Renal cortical epithelial cell (primary cell): ENCODE measurements at places on chromosomes 1 and 21. TPM values are rescaled to one million over a fixed set of nuclear protein-coding genes. Genes with fewer than 3 reads are reported as not detected.

C1orf53 gene
- 3.6 and 6.2 TPM in 2 replicates for total RNA-seq

C4BPB gene
- not detected in 2 replicates for total RNA-seq

MAN1C1 gene
- total RNA-seq = 0.10 TPM in 1 of 2 replicates, not detected in the other

CD1B gene
- not detected in 2 replicates for total RNA-seq

MYBPH gene
- not detected in 2 replicates for total RNA-seq

NBPF6 gene
- total RNA-seq = not detected in 2 replicates

RNF207 gene
- 23.8 and 53.5 TPM in 2 replicates for total RNA-seq

FCRL3 gene
- not detected in 2 replicates for total RNA-seq

GPR137B gene
- total RNA-seq = 10.2 and 12.2 TPM in 2 replicates

CD53 gene
- total RNA-seq = not detected in 2 replicates

- no peak for DNase-seq
These were observed 13.1 kb downstream of the RNF187 start for GRCh38 chr1:228500143-228500734.

DNA sequence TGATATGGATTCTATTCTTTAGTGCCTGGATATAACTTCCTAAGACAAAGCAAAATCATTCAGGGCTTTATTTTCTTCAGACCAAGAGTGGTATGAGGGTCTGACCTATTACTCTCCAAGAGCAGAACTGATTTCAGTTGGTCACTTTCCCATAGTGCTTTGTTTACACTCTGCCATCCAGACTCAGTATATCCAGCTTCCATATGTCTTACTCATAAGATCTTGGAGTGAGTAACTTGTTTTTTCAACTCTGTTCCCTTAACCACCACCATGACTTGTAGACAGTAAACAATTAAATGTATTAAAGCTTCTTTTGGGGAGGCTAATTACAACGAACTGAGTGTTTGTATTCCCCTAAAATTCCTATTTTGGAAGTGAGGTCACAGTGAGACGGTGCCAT lies 83.4 kb downstream of the USP24 start:
- peak; percentile 83 for DNase-seq

DNA sequence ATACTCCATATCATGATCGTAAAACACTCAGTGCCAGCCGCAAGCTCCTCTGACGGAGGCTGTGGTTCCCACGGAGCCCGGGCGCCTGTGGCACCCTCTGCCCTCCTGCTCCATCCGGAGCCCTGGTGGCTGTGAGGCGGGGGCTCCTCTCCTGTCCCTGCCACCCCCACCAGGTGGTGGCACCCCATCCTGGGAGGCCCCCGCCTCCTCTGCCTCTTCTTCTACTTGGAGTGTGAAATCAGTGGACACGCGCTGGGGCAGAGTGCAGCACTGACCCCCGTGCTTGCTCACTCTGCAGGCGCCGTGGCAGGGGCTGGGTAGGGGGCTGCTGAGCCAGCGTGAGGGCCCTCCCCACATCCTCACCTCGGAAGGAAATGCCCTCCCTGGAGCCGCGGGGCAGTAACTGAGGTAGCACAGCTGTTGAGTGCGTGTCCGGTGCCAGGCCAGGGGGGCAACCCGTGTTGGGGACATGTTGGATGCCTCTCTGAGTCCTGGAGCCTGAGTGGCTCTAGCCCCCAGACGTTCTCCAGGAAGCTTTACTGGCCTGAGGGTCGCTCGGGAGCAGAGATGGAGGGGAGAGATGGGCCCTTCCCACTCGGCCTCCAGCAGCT lies 58.7 kb upstream of the ABCG1 start:
- no peak for DNase-seq

DNA sequence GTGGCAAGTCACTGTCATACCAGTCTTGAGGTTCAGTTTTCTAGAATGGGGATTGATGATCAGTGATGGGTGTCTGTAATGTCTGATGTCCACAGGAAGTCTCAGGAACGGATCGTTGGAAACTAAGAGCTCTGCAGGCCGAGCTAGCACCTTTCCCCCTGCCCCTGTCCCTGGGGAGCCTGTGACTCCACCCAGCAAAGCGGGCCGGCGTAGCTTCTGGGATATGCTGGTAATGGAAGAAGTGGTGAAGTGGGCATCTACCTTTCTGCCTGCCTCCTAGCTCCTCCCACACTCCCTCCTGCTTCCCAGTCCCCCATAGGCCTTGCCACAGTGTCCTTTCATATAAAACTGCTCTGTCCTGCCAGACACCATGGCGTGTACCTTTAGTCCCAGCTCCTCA lies 13.4 kb downstream of the HYI start:
- DNase-seq = no peak

DNA sequence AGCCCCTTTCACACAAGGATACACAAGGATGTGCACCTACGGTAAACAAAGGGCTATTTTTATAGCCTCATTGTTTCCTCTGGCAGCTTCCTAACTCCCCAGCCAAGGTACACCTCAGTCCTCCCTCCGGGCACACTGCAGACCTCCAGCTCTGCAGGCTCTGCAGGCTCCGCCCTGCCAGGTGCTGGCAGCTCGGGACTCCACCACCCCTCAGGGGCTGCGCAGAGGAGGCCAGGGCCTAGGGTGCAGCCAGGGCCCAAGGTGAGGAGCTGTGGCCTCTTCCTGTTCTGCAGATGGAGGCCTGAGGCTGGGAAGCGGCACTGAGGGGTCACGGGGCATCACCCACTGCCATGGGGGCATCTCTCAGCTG lies 19.8 kb upstream of the CLSTN1 start:
- no peak for DNase-seq

- DNase-seq = no peak
These were observed 196.3 kb upstream of the LMO4 start for GRCh38 chr1:87132284-87132870.

- DNase-seq = no peak
These were observed 14.2 kb downstream of the KCNA2 start for GRCh38 chr1:110591956-110592355.

DNA sequence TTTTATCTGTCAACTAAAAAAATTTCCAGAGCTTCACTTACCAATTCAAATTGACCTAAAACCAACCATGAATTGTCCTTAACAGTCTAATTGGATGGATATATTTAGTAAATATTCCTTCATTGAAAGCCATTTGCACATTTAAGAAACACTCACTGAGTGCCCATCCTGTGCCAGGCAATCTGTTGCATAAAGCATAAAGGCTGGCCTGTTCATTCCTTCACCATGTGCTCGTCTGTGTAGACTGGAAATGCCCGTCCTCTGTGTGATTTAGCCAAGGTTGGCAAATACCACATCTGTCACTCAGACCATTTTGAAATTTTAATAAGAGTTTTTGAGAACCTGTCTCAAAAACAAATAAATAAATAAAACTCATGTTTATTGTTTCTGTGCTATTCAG lies 57.1 kb downstream of the ZNF684 start:
- DNase-seq = no peak

- DNase-seq = peak; percentile 9
These were observed 27.8 kb downstream of the SLC26A9 start for GRCh38 chr1:205915354-205915990.

GRCh38 chr21:46006547-46007491 lies 25.2 kb downstream of the COL6A1 start:
- DNase-seq = no peak

GRCh38 chr1:41282679-41283317 lies 40.7 kb upstream of the SCMH1 start:
- DNase-seq = no peak

DNA sequence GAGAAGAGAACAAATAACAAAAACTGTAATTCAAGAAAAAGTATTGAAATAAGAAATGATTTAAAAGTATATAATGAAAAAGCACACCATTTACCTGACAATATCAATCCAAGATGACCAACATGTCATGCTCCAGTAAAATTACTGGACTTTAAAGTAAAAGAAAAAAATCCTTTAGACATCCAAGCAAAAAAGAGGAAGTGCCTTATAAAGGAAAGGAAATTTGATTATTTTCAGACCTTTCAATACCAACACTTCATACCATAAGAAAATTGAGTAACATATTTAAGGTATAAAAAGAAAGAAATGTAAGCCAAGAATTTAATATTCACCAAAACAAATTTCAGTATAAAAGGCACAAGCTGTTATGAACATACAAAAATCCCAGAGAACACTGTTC lies 46.2 kb upstream of the SSX2IP start:
- no peak for DNase-seq

- no peak for DNase-seq
These were observed 6.1 kb downstream of the ACP6 start for GRCh38 chr1:147664206-147664605.

DNA sequence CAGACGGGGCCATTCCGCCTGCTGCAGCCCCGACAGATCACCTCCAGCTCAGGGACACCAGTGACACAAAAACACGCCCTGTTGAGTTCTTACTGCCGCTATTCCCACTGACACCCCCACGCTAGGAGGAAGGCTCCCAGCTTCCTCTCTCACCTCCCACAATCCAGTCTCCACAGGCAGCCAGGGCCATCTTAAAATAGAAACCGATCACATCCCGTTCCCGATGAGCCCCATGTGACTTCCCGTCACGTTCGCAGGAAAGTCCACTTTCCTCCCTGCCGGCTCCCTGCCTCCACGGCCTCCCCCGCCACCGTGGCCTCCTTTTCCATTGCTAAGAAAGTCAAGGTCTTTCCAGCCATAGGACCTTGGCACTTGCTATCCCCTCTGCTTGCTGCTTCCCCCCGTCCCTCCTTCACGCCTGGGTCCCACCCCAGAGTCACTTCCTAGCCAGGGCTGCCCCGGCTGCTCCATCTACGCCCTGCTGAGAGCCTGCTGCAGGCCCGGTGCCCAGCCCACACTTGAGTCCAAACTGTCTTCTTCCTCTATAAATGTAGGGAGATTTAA lies 24.0 kb upstream of the DDOST start:
- no peak for DNase-seq

- peak; percentile 57 for DNase-seq
These were observed 89.7 kb downstream of the PBX1 start for GRCh38 chr1:164648636-164649035.

DNA sequence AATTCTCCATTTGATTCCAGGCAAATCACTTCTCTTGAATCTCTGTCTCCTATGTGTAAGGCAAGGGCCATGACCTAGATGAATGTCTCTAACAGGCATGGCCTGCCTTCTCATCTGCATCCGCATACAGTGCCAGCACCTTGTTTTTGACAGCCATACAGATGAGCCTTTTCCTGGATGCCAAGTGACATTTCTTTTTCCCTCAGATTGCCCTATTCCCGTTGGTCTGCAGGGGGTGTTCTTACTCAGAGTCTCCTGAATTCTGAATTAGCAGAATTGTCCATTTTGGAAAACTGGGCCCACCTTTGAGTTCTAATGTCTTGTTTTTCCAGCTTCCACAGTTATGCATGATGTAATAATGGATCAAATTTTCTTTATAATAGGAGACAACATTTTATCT lies 88.0 kb upstream of the ADAR start:
- no peak for DNase-seq

DNA sequence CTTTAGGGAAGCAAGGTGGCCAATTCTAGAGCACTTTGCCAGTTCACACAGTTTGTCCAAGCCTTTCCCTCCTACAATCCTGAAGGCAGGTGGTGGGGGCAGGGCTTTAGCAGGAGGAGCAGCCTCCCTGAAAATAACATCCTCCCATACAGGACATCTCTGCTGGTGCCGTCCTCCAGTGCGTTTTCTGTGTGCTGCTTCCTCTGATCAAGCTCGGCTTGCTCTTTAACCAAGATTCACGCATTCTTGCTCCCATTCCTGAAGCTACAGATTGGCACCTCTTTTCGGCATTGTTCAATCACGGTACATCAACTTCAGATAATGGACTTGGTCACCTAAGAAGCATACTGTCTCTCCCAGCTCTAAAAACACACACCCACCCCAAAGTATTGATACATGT lies 7.5 kb upstream of the DPT start:
- peak; percentile 63 for DNase-seq

DNA sequence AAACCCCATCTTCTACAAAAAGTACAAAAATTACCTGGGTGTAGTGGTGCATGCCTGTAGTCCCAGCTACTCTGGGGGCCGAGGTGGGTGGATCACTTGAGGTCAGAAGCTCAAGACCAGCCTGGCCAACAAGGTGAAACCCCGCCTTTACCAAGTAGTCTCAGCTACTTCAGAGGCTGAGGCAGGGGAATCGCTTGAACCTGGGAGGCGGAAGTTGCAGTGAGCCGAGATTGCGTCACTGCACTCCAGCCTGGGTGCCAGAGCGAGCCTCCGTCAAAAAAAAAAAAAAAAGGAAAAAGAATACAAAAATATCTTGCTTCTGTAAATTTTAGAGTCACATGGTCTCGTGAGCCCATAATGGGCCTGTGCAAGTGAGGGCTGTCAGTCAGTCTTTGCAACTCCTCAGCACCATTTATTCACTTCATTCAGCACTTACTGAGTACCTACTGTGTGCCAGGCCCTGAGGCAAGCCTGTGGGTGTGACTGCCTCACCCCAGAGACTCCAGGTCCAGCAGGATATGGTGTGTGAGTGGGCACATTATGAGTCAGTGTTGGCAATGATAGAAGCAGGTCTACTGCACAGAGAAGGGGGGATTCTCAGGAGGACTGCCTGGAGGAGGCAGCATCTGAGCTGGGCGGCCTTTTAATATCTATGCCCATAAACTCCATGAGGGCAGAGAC lies 46.8 kb upstream of the TARDBP start:
- DNase-seq = no peak

DNA sequence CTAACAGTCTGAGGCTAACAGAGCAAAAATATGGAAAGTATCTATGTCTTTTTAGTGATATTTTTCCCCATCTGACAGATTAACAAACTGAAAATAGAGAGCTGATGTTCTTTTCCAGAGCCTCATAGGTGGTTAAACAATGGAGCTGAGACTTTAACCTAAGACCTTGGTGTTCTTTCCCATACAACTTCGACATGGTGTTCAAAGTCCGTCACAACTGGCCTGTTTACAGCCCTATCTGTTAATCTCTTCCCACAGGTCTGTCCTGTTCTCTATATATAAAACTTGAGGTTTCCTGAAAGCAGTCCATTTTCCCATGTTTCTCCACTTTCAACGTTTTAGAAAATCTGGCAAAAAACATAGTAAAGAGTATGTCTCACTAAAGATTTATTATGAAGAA lies 395.7 kb downstream of the BRINP2 start:
- DNase-seq = no peak

GRCh38 chr1:203170625-203171330 lies 4.8 kb downstream of the MYBPH start:
- DNase-seq = peak; percentile 53

- peak; percentile 38 for DNase-seq
These were observed 7.2 kb downstream of the KIFAP3 start for GRCh38 chr1:170067253-170067819.

DNA sequence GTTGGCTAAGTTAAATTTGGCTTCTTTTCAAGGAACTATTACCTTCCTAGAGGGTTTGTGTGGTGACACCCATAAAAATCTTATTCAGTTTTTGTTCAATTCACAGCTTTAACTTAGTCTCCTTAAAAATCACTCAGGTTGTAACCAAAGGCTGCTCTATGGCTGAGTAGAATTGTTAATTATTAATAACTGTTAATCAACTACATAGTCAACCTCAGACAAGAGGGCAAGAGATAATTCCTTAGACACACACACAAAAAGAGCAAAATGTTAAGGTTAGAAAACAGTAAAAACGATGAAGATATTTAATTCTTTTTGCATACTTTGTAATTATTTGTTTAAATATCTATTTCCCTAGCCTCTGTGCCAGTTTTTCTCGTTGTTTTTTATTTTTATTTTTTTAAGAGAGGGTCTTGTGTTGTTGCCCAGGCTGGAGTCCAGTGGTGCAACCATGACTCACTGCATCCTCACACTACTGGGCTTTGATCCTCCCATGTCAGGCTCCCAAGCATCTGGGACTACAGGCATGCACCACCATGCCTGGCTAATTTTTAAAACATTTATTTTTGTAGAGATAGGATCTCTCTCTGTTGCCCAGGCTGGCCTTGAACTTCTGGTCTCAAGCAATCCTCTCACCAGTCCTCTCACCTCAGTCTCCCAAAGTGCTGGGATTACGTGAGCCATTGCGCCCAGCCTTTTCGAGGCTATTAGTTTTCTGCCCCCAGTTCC lies 215.2 kb downstream of the DISC1 start:
- peak; percentile 92 for DNase-seq
